NCI-H510A treated with DMSO at 0.1 percent for 48 hours (cell line): ENCODE measurements at places on chromosomes 16 and 17.

DNA sequence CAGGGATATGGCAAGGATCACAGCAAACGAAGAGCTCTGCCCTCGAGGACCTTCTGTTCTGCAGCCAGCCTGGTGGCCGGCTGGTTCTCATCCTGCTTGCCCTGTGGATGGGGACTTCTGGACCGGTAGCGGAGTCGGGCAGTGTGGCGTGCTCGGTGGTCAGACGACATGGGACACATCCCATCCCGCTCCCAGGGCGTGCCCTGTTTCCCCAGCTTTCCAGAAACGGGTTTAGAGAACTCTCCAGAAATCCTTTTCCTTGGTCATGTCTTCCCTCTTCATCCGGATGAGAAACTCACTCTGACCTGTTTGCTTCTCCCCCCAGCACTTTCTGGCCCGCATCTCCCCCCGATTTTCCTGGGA is 115.8 kb downstream of the OR1D5 start:
- no peak for DNase-seq

- DNase-seq = no peak
Measured at GRCh38 chr17:80086081-80086480, 15.3 kb upstream of the GAA start.

- DNase-seq = no peak
Measured at GRCh38 chr17:64615028-64615677, 47.0 kb downstream of the SMURF2 start.

DNA sequence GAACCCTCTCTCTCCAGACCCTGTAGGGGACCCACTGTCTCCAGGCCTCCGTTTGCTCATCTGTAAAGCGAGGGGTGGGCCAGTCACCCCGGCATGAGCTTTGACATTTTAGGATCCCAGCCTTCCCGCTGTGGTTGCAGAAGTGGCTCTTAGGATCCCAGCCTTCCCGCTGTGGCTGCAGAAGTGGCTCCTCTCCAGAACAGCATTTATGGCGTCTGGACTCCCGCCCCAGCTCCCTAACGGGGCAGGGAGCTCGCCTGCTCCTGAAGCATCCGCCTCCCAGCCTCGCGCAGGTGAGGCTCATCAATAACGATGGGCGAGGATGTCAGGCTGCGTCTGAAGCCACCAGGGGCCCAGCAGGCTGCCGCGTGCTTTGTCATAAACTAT is 222.3 kb upstream of the TNRC6C start:
- peak; percentile 85 for DNase-seq

DNA sequence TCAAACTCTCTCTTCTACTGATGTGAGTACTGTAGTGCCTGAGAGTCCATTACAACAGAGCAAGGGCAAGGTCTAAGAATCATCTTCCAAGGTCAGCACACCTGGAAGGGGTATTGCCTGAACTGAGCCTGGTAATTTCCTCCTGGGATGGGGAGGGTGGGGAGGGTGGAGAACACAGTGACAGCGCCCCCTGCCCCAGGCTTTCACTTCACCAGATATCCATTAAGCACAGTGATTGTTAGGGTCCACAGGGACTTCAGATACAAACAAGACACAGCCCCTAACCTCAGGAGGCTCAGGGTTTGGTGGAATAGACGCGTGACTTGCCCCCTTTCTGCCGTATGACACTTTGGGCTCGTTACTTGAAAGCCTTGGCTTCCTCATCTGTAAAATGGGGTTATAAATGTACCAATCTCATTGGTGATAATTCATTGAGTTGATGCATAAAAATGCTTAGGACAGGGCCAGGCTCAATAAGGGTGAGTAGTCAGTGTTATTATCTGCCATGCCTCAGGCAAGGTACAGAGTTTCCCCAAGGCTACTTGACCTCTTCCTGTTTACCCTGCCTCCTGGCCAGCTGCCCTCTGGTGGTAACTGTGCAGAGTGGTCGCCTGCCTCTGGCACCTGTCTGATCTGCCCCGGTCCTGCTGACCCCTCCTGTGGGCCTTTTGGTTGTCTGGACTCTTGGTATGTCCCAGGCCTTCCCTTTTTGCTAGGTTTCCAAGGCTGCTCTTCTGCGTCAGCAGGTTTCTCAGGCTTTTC is 13.1 kb upstream of the BRD7 start:
- DNase-seq = no peak

DNA sequence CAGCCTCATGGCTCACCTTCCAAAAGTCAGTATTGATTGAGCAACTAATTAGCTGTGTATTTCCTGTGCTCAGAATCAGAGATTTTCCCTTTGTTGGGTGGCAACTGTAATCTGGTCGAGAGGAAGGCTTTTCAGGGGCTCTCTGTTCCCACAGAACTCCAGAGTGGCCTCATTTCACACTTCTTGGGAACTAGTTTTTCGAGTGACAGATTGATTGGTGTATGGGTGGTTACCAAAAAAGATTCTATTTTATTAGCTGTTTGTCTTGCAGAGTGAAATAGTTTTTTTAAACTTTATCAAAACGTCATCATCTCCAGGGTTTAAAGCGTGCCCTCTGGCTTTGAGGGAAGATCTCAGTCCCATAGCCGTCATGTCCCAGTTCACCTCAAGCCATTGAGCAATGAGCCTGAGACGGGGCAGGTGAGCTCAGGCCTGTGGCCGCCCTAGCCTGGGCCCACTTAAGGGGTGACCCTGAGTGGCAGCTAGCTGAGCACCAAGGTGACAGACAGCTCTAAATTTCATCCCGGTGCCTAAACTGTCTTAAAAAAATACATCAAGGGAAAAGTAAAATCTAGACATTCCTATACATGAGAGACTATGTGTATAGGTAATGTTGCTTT is 53.0 kb downstream of the SMPD3 start:
- no peak for DNase-seq

DNA sequence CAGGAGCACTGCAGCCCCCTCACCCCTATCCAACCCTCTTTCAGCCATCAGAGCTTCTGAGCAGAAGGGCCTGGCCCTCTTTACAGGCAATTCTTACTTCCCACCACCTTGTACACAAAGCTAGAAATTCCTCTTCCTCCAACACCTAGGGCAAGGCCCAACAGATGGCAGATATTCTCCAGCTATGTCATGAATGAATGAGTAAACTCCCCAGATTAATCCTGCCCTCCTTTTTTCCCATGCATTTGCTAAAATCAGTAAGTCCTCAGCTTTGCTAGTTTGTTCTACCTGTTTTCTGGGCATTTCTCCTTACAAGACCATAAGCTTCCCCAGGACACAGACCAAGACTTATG is 20.4 kb upstream of the MRPS23 start:
- no peak for DNase-seq

GRCh38 chr17:79974566-79975497 is 60.8 kb downstream of the TBC1D16 start:
- DNase-seq = no peak

GRCh38 chr16:66689282-66689681 is 7.3 kb downstream of the CMTM4 start:
- no peak for DNase-seq

DNA sequence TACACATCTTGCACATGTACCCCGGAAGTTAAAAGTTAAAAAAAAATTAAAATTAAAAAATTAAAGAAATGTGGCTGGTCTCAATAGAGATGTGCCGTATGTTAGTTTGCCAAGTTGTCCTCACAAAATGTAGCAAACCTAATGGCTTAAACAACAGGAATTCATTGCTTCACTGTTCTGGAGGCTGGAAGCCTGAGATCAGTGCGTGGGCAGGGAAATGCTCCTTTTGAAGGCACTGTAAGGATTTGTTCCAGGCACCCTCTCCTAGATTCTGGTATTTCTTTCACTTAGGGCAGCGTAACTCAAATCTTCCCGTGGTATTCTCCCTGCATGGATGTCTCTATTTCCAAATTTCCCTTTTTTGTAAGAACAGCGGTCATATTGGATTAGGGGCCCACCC is 32.7 kb upstream of the MON1B start:
- no peak for DNase-seq

DNA sequence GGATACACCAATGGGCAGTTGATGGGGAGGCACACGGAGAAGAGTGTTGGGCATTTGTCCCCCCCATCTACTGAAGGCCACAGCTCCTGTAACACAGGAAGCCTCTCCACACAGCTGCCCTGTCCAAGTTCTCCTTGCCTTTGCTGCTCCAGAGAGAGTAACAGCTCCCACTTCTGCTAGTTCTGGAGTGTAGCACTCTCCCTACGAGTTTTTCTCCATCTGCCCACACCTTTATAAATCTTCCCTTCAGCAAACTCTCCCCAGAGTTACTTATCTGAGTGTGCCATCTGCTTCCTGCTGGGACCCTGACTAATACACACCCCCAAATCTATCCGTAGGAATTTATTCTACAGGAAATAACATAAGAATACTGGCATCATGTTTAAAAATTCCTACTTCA is 42.6 kb upstream of the ERN1 start:
- DNase-seq = no peak

- DNase-seq = no peak
Measured at GRCh38 chr16:87332150-87332549, 15.0 kb upstream of the C16orf95 start.

DNA sequence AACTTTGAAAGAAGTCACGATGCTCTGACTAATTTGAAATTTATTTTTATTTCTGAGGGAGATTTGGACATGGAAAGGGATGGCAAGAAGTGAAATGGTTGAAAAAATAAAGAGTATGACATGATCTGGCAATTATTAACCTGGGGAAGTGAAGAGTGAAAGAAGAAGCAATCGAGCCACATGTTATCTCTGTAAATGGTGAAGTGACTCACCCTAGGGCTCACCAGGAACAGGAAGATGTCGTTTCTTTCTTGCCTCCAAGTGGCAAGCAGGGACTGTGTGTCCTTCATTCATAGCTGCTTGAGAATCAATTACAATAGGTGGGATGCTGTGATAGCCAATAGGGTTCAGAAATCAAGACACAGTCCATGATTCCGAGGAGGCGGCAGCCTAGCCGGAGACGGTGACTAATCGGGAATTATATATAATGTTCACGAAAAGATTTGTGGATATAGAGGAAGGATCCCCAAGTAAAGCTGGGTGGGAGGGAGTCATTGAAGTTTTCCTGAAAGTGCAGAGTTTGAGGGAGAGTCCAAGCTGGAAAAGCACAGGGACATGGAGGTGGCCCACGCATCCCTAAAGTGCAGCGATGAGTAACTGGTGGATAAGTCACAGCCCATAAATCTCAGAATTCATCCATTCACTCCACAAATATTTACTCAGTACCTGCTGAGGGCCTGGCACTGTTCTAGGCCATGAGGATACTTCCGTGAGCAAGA is 18.2 kb upstream of the KRT20 start:
- DNase-seq = peak; percentile 22

GRCh38 chr16:48810436-48810802 is 200.4 kb upstream of the N4BP1 start:
- DNase-seq = no peak

GRCh38 chr17:82495844-82496528 is 23.5 kb upstream of the FOXK2 start:
- DNase-seq = peak; percentile 89

DNA sequence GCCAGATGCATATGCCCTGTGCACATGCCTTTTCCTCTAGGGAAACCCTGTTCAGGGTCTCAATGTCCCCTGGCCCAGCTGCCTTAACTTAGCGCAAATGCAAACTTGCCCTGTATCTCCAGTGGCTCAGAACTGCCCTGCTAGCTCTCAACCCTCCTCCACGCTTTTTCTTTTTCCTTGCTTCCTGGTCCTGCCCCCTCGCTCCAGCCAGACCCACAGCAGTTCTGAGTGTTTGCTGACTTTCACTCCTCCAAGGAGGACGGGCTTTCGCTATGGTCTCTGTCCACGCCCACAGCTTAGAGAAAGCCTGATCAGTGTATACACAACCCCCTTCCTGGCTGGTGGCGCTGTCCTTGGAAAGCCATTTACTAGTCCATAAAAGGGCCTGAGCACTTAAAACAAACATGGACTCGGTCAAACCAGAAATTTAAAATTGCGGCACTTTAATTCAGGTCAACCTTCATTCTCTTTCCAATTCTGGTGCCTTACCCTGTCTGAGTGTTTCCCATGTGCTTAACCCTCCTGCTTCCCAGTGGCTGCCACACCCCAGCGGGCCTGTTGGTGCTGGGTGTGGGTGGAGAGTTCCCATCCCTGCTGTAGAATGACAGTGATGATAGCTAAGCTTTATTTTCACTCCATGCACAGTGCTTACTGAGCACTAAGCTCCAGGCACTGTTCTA is 15.6 kb upstream of the TMEM98 start:
- DNase-seq = peak; percentile 59

GRCh38 chr16:79415983-79416640 is 184.4 kb downstream of the MAF start:
- no peak for DNase-seq

DNA sequence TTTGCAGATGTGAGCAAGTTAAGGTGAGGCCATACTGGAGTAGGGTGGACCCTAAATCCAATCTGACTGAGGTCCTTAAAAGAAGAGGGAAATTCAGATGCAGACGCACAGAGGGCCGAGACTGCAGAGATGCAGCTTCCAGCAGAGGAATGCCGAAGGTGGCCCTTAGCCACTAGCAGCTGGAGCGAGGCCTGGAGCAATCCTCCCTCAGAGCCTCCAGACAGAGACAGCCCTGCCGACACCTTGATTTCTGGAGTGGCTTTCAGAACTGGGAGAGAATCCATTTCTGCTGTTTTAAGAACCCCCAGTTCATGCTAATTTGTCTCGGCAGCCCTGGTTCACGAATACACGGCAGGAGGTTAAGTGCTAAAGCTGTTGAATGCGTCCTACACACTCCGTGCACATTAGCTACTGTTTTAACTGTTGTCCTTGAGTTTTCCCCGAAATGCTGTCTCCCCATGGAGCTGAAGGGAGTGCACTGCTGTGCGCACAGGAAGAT is 135.5 kb downstream of the IRF8 start:
- DNase-seq = no peak

GRCh38 chr17:65301184-65301583 is 164.0 kb downstream of the RGS9 start:
- no peak for DNase-seq

- DNase-seq = no peak
Measured at GRCh38 chr17:44501866-44502375, 1.3 kb downstream of the GPATCH8 start.

GRCh38 chr16:23734176-23734893 is 20.5 kb upstream of the CHP2 start:
- no peak for DNase-seq

DNA sequence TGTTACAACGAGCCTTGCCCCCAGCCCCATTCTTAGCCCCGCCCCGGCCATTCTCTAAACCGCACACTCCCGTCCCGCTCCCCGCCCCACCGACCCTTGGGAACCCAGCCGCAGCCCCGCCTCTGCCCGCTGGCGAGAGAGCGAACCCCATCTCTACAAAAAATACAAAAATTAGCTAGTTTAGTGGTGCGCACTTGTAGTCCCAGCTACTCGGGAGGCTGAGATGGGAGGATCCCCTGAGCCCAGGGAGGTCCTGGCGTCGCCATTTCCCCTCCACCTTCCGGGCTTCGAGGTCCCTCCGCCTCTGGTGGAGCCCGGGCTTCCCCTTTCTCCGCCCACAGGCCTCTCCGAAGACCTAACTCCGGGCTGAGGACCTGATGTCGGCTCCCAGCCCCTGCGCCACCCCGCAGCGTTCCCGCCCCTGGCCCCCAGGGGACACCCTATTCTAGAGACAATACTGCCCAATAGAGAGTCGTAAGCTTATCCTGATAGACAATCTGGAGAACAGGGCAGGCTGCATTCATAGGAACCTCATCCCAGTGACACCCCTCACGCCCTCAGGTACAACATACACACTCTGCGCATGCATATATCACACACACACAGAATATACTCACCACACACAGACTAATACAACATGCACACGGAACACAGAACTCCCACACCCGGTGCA is 480 bp upstream of the PROCA1 start:
- no peak for DNase-seq
